AG09319 (cell line): ENCODE measurements at places on chromosomes 16 and 17.
A peak's percentile ranks its signal among the peaks of the same experiment; 100 is the strongest.

DNA sequence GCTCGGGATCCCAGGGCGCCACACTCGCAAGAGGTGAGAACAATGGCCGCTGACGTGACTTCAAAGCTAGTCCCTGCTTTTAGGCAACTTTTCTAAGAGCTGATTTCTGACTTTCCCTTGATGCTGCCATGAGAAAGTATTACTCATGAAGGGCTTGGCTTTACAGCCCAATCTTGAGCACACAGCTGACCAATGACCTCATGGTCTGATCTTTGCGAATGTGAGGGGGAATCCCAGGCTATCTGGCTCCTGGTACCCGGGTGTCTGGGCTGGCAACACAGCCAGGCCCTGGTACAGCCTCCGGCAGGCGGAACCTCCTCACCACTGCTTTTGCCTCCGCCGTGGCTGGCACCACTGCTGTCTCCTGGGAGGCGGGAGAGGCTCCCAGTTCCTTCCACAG is 17.5 kb downstream of the NDUFAF8 start:
- DNase-seq: no peak

GRCh38 chr17:50364061-50364458 is 8.9 kb downstream of the MRPL27 start:
- DNase-seq: no peak

GRCh38 chr17:17783825-17784656 is 52.7 kb downstream of the SREBF1 start:
- peak; percentile 5 for DNase-seq

- DNase-seq: no peak
These were observed 42.5 kb downstream of the PLCG2 start for GRCh38 chr16:81821436-81822128.

DNA sequence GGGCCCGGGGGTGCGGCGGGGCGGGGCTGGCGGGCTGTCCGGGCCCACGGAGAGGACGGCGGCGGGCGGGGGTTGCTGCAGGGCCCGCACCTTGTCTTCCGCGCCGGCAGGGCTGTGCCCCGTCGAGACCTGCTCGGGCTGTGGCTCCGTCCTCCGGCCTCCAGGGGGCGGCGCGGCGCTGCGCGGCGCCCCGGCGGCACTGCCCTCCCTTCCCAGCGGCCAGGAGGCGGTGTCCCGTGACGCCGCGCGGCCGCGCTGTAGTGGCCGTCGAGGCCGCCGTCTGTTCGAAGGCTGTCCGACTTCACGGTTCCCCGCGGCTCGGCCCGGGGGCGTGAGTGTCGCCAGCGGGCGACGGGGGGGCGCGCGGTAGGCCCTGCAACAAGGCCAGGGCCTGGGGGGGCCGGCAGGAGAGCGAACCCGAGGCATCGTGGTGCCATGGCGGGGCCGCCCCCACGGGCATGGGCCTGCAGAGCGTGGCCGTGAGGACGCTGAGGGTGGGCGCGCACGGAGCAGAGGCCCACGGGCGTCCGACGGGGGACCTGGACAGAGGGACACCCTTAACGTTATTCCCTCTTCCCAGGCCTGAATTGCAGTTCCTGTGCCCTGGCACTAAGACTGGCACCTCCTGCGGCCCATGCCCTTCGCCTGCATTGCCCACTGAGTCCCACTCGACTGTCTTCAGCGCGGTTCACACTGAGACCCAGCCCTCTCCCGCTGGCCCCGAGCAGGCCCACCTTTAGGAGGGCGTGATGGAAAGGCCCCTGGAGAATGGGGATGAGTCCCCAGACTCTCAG is at the start of gene PLEKHG4:
TSS of gene PLEKHG4 (plus strand) at position 237 of the 794 bp plus-strand sequence. CDS start at position 750, 513 bp downstream.
- DNase-seq: peak; percentile 40

- DNase-seq: no peak
These were observed 304.5 kb downstream of the CPPED1 start for GRCh38 chr16:12499032-12499745.

GRCh38 chr17:74354123-74354522 is 7.5 kb downstream of the BTBD17 start:
- no peak for DNase-seq
